MG63 (cell line): ENCODE measurements at places on chromosomes 1 and 21. TPM values are rescaled to one million over a fixed set of nuclear protein-coding genes. Genes with fewer than 3 reads are reported as not detected.
A peak's percentile ranks its signal among the peaks of the same experiment; 100 is the strongest.

Gene RBP7
- 0.57 TPM in 1 of 2 replicates, not detected in the other for total RNA-seq

DNA sequence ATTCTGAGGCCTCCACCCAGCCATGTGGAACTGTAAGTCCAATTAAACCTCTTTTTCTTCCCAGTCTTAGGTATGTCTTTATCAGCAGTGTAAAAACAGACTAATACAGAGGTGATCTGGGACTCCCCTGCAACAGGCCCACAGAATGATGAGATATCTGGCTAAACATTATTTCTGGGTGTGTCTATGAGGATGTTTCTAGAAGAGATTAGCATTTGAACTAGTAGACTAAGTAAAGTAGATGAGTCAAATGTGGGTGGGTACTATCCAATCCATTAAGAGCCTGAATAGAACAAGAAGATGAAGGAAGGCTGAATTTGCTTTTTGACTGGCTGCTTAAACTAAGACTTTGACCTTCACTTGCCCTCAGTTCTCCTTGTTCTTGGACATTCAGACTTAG, 396.5 kb upstream of the LRRC7 start:
- DNase-seq = no peak

DNA sequence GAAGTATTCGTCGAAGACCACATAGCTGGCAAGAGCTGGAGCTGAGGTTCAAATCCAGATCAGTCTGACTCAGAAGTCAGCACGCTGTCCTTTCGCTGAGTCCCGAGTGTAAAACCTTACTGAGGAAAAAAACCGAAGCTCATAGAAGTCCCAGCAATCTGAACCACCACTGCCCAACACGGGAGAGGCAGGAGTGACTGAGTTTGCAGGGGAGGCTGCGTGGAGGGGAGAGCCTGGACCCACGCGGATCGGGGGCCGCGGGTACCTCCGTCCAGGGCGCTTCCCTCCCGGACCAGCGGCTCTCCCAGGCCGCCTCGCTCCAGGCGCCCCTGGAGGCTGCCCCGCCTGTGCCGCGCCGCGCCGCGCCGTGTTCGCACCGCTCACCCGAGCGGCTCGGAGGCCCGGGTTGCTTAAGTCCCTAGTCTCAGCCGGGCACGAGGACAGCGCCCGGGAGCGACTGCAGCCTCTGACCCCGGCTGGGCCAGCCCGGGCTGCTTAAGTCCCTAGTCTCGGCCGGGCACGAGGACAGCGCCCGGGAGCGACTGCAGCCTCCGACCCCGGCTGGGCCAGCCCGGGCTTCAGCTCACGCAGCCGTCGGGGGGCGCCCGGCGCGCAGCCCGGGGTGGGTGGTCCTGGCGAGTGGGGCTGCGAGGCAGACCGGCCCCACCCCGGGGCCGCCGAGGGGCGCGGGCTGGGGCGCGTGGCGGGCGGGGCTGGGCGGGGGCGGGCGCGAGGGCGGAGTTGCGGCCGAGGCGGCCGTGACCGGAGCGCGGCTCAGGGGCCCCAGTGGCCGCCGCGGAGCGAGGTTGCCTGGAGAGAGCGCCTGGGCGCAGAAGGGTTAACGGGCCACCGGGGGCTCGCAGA, at the start of gene ADAMTSL4:
ADAMTSL4 (plus strand) TSS at position 777 of the 864 bp plus-strand sequence. CDS start 2,881 bp downstream, outside the sequence.
- DNase-seq = peak; percentile 76

DNA sequence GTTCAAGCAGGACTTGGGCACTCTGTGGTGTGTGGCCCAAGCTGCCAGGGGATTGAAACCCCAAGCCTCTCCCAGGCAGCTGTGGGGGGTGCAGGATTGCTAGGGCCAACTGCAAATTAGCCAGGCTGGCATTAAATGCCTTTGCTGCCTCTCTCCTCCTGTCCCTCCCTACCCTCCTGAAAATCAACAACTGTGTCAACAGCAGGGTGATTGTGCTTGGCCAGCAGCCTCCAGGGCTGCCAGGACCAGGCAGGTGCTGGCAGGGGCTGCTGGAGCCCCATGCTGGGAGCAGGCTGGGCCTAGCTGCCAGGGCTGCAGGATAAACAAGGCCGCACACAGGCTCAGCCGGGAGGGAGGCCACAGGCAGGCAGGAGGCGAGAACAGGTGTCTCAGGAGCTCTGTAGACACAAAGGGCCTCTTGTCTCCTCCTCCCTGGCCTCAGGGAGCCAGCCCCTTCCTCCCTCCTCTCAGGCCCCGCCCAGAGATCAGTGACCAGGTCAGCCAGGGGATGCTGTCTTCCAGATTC, 11.4 kb downstream of the SOX13 start:
- DNase-seq = peak; percentile 55

GRCh38 chr1:112904071-112904830, 51.7 kb downstream of the SLC16A1 start:
- peak; percentile 68 for DNase-seq

DNA sequence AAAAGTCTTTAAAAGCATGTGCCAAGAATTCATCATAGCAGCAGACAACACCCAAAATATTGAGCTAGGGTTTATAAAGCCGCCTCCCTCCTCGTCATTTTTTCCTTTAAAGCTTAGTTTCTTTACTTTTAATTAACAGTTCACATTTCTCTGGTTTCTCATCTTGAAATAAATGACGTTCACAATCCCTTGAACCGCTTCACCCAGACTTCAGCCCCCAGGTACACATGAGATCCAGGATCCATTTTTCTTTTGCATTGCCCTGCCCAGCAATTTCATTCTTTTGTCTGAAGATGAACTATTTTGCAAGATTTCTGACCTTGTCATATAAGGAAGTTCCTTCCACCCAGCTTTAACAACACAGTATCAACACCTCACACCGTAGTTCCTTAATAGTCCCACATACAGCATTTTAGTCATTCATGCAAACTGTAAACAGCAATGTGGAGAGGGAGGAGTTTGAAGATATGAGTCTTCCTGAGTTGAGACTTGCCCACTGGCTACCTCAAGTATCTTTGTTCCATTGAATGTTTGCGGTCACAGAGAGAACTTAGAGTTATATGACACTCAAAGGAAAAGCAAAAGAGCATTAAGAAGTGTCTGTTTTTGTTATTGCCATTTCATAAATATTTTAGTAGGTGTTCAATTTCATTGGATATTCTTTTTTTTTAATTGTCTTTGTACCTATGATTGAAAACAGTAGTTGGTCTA, 35.3 kb upstream of the CACYBP start:
- no peak for DNase-seq

Gene OR2T29
- total RNA-seq = not detected in 2 replicates

Gene LAD1
- not detected in 2 replicates for total RNA-seq

DNA sequence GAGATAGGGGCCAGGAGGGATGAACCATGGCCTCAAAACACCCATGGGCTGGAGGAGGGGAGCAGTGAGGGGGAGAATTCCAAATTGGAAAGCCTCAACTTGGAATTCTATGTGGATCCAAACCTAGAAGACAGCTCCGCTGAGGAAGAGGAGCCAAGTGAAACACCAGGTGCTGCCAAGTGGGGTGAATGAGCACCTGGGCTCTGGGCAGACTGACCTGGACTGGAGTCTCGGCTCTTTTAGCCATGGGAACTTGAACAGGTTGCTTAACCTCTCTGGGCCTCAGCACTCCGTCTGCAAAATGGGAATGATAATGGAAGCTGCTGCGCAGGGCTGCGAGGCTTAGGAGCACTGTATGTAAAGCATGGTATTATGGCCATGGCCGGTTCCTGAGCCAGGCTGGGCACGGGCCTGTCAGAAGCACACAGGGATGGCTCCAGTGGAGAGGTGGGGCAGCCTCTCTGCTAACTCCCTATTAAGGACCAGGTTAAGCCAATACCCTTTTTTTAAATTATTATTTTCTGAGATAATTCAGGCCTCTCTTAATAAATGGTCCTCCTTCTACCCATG, 81.5 kb downstream of the SYT2 start:
- DNase-seq = no peak

Gene IL19
- not detected in 2 replicates for total RNA-seq

GRCh38 chr1:229043115-229043514, 227.8 kb upstream of the RAB4A start:
- DNase-seq = no peak

Gene TDRD5
- total RNA-seq = not detected in 2 replicates

GRCh38 chr1:227362039-227362438, 43.7 kb upstream of the CDC42BPA start:
- no peak for DNase-seq

GRCh38 chr21:41052820-41053555, 115.0 kb upstream of the BACE2 start:
- DNase-seq = no peak

- no peak for DNase-seq
These were observed 153.8 kb upstream of the HMGB4 start for GRCh38 chr1:33709783-33710718.

DNA sequence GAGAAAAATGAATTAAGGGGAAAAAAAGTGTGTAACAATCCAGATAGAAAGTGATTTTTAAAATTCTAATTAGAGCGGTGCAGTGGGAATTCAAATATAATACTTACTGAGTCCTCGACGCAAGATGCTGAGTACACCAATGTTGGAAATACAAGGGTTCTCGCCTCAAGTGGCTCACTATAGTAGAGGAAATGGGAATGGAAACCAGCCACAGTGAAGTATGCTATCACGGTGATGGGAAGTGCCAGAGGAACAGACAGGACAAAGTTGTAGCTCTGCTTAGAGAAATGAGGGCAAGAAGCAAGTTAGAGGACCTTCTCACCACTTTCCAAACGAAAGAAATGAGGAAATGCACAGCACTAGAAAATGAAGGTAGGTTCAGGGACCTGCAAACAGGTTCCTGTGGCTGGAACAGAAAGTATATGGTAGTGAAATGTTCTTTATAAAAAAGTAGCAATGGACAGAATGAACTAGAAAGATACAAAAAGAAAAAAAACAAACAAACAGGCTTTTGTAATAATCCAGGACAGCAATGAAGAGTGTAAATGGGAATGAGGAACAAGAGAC, 13.5 kb downstream of the EGLN1 start:
- no peak for DNase-seq

GRCh38 chr1:91827087-91827458, 58.9 kb downstream of the TGFBR3 start:
- no peak for DNase-seq

GRCh38 chr1:8939000-8939265, 6.7 kb upstream of the CA6 start:
- no peak for DNase-seq

GRCh38 chr21:24939291-24939690, 668.0 kb downstream of the MRPL39 start:
- DNase-seq = peak; percentile 71

Gene GJA9
- not detected in 2 replicates for total RNA-seq
